Kidney tubule cell (primary cell): ENCODE measurements at places on chromosomes 5 and 9.

GRCh38 chr9:75544815-75545214 is 345.7 kb upstream of the PCSK5 start:
- no peak for DNase-seq

GRCh38 chr9:130290291-130291181 is 25.0 kb downstream of the HMCN2 start:
- DNase-seq = no peak

GRCh38 chr9:93679536-93680442 is 103.4 kb downstream of the PHF2 start:
- DNase-seq = no peak

DNA sequence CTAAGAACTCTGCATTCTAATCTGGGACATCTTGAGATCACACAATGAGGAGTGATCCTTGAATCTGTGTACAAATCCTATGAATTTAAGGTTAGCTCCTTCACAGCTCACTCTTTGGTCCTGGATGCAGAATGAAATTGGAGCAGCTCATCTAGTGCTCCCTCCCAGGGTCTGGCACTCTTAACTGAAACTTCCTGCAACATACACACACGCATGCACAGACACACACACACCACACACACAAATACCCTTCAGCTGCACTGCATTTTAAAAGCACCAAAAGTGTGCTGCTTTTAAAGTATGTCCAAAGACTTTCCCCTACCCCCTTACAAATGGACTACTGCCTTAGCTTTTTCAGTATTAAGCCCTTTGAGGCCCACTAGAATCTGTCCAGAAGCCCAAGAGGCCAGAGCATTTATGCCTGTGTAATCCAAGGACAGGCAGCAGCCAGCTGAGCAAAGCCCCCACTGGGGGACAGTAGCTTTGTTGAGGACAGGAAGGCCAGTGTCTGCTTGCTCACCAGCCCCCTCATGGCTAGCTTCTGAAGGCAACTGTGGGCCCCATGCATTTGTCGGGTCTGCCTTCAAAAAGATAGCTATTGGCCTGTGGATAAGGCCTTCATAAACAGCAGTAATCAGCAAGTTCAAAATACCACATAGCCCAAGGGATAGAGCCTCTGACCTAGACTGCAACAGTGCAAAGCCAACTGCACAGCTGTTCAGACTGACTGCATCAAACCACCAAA is 43.6 kb downstream of the CDO1 start:
- DNase-seq = no peak

DNA sequence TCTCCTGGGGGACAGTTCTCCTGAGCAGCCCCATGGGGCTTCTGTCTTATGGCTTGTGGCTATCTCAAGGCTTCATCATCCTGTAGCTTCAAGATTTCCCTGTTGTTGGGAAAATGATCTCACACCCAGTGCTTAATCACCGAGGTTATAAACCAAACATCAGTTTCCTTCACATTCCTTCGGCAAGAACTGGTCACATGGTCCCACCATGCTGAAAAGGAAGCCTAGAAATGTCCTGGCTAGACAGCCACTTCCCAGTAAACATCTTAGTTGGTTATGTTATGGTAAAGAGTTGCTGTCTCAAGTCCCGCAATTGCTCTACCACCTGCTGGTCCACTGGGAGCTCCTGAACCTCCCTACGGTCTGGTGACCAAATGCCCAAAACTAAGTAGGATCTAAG is 66.0 kb downstream of the RAB3C start:
- DNase-seq = peak; percentile 8

- DNase-seq = no peak
Observed at GRCh38 chr9:126307322-126308061, 19.1 kb upstream of the MVB12B start.

- no peak for DNase-seq
Observed at GRCh38 chr9:136622538-136622948, 40.2 kb upstream of the EGFL7 start.

DNA sequence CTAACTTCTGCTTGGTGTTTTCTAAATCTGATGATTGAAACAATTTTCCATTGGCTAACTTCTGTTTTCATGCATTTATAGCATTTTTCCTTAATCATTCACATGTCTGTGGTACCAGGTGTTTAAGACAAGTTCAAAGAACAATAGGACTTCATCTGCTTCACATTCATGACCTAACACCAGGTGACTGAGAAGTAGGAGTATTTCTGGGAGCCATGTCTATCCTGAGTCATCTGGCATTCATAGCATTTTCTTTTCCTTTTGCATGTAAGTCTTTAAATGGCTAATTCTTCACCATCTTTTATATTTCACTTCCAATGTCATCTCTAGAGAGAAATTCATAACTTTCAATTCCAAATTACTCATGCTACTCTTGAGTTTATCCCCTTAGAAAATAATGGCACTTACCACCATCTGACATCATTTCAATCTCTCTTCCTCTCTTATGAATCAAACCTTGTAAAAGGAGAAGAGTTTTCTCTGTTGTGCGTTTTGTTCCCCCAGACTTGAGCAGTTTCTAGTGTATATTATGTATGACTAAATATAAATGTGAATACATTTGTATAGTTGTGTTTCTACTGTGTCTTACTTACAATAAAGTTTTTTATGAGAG is 1196.1 kb upstream of the CDH9 start:
- DNase-seq = peak; percentile 18

GRCh38 chr5:6565492-6565891 is 67.4 kb downstream of the NSUN2 start:
- no peak for DNase-seq

DNA sequence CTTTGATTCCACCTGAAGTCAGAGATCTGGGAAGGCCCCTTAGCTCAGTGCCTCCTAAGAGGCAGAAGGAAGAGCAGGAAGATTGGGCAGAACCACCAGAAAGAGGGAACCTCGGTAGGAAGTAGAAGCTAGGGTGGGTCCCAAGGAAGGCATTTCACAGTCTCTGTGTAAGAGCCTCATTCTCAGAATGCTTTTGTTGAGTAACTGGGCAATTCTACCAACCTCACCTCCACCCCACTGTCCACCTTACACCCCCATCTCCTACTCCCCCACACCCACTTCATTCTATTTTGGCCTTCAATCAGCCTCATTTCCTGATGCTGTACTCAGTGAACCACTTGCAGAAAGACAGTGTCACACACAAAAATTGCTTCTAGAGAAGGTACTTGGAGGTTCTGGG is 3.5 kb downstream of the HBEGF start:
- DNase-seq = no peak

DNA sequence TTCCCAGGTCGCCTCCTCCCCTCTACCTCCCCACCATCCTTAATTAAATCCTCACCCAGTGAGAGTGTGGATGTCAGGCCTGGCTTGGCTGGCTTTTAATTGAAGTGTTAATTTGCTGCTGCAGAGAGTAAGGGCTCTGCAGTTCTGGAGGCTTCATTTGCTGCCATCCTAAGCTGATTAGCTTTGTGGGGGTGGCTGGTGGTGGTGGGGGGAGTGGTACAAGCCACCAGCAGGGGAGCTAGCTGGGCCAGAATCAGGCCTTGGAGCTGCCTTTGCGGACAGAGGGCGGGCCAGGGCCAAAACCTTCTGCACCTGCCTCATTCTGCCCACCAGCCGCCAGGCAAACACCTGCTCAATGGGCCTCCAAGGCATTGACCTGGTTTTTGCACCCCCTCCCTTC is 26.8 kb upstream of the TIFAB start:
- DNase-seq = no peak

DNA sequence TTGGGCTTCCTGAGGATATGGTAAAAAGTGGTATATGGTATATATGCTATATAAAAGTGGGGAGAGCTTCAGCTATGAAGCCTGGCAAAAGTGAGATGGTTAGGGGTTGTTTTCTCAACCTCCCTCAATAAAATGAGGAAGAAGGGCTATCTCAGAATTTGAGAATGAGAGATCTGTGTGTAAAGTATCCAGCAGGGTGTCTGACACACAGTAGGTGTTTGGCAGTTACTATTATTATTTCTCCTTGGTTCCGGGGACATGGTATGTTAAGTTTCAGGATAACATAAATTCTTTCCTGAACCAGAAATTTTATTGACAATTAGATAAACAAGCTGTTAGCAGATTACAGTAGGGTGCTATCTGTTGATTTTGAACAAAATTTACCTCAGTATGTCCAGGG is 94.1 kb downstream of the DENND1A start:
- no peak for DNase-seq

- peak; percentile 21 for DNase-seq
Observed at GRCh38 chr5:145509336-145510136, 325.6 kb downstream of the PRELID2 start.

DNA sequence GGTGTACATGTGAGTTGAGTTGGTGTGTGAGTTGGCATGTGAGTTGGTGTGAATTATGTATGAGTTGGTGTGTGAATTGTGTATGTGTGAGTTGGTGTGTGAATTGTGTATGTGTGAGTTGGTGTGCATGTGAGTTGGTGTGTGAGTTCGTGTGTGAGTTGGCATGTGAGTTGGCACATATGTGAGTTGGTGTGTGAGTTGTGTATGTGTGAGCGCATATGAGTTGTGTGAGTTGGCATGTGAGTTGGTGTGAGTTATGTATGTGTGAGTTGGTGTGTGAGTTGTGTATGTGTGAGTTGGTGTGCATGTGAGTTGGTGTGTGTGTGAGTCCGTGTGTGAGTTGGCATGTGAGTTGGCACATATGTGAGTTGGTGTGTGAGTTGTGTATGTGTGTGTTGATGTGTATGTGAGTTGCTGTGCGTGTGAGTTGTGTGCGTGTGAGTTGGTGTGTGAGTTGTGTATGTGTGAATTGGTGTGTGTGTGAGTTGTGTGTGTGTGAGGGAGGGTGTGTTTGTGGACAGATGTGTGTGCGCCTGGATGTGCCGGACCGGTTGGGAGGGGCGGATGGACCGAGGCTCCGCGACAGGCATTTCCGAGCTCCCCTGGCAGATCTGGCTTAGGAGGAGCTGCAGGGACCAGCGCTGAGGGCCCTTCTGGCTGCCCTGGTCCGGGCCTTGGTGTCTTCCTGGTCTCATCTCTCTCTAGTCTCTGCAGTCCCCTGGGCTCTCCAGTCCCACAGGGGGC is 162.5 kb upstream of the IER5L start:
- DNase-seq = no peak

- DNase-seq = no peak
Observed at GRCh38 chr5:13944560-13945199, at the start of gene DNAH5. DNAH5 (minus strand) TSS chr5:13944688; CDS start chr5:13944438, 250 bp downstream.

- no peak for DNase-seq
Observed at GRCh38 chr9:27293996-27294395, 3.0 kb downstream of the EQTN start.

DNA sequence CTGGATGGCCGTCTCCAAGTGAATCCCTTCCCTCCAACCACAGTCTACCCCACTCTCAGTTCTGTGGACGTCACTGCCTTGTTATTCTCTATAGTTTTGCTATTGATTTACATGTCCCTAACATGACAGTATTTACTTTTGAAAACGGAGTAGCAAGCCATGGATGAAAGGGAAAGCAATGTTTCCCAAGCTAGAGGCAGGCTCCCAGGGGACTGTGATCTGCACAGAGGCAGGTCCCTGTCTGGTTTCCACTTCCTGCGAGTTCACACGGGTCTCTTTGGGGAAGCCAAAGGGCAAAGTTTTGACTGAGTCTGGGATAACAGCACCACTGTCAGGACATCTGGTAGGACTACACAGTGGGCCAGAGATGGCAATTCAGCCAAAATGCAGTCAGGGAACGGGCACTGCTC is 12.7 kb downstream of the C9orf153 start:
- DNase-seq = no peak

- DNase-seq = peak; percentile 37
Observed at GRCh38 chr5:179870403-179870903, 11.8 kb upstream of the MRNIP start.

GRCh38 chr9:80305136-80305535 is 733.4 kb downstream of the TLE4 start:
- DNase-seq = no peak

DNA sequence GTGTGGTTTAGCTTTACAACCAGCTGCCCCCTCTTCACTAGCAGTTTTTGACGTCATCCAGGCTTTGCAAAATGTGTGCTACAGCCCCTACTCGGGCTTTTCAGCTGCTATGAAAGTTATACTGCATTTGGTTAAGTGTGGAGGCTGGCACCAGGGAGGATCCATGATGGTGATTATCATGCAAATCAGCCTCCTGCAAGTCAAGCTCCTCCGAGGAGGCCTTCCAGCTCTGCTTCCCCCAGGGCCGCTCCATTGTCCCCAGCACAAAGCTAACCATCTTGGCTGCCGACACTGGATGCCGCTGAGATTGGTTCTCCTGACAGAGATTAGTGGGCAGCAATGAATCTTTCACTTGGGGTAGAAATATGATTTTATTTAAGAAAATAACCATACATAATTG is 159.6 kb downstream of the NR2F1-AS1 start:
- no peak for DNase-seq

GRCh38 chr5:64213531-64213930 is 47.9 kb downstream of the RNF180 start:
- no peak for DNase-seq

- no peak for DNase-seq
Observed at GRCh38 chr5:177399997-177400868, at the start of gene PFN3. PFN3 (minus strand) TSS chr5:177400661; CDS start chr5:177400576, 85 bp downstream.
